ENCODE measurements at places on chromosomes 2 and 18. TPM values are rescaled to one million over a fixed set of nuclear protein-coding genes. Genes with fewer than 3 reads are reported as not detected.

Gene GALNT14
- total RNA-seq = not detected

Gene CCL20
- 3.7 TPM for total RNA-seq

Gene FOXD4L1
- total RNA-seq = not detected

Gene PRKAG3
- total RNA-seq = not detected

Gene SPHKAP
- not detected for total RNA-seq

Gene TPRKB
- total RNA-seq = 22.4 TPM

Gene ABCB11
- total RNA-seq = not detected

Gene IL37
- not detected for total RNA-seq

Measured in CD4-positive, CD25-positive, alpha-beta regulatory T cell (primary cell).